ENCODE measurements at places on chromosomes 3 and 15. TPM values are rescaled to one million over a fixed set of nuclear protein-coding genes. Genes with fewer than 3 reads are reported as not detected.

GRCh38 chr3:24682141-24682547, 187.5 kb upstream of the THRB start:
- no peak for DNase-seq

- no peak for DNase-seq
Measured at GRCh38 chr3:16587681-16588060, 17.6 kb downstream of the DAZL start.

DNA sequence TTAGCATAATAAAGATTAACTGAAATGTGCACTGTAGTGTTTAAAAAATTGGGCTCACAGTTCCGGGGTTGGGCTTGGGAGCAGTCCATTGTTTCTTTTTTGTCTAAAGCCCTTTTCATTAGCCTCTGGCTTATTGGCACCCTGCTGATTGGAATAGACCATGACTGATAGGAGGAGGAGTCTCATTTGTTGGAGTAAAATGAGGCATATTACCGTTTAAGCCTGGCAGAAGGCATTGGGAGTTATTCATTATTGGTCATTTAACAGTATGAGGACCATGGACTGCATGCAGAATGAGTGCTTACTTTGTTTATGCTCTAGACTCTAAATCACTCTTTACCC, 139.0 kb upstream of the CGNL1 start:
- DNase-seq = no peak

DNA sequence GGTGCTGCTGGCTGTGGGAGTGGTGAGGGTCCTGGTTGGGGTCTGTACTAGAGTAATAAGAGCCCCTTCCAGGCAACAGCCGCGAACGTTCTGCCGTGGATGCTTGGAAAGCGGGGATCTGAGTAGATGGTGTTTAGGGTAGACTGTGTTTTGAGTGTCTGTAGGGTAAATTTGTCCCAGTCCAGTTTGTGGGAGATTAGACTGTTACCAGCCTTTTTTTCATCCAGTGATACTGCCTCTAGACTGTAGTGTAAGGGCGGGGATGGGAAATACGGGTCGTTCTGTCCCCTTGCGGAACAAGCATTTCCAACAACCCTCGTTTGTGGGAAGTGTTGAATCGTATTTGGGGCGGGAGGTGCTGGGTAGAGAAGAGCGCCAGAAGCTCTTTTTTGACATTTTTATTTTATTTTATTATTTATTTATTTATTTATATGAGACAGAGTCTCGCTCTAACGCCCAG, 424 bp downstream of the HAUS2 start:
- no peak for DNase-seq

GRCh38 chr3:119571230-119571629, 8.1 kb upstream of the ADPRH start:
- DNase-seq = no peak

GRCh38 chr3:153551536-153552285, 389.7 kb downstream of the RAP2B start:
- DNase-seq = no peak

GRCh38 chr15:60843482-60843881, 364.5 kb upstream of the ICE2 start:
- no peak for DNase-seq

DNA sequence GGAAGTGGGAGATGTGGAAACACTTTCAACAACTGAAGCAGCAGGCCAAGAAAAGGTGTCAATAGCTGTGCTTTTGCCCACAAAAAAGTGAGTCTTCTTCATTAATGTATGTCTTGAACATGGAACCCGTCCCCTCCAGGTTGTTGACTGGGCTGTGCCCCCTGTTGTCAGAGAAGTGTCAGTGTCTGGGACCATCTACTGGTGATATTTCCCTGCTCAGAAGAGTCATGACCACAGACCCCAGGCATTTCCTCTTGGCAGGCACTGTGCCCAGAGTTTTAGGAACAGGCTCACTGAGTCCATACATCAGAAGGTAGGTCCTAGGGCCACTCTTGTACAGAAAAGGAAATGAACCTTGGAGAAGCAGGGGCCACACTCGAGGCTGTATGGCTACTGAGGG, 54.8 kb upstream of the LARS2 start:
- DNase-seq = no peak

DNA sequence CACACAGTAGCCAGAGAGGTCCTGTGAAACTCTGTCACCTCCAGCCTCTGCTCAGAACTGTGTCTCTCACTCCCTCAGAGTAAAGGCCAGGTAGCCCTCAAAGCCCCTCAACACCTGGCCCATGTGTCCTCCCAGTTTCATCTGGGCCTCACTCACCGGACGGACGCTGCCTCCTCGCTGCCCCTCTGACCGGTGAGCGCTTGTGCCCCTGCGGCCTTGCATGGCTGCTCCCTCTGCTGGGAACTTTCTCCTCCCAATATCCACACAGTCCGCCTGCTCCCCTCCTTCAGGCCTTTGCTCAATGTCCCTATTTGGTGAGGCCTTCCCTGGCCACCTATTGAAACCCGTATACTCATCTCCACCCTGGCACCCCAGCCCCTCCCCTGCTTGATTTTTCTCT, 36.8 kb upstream of the TRH start:
- DNase-seq = no peak

DNA sequence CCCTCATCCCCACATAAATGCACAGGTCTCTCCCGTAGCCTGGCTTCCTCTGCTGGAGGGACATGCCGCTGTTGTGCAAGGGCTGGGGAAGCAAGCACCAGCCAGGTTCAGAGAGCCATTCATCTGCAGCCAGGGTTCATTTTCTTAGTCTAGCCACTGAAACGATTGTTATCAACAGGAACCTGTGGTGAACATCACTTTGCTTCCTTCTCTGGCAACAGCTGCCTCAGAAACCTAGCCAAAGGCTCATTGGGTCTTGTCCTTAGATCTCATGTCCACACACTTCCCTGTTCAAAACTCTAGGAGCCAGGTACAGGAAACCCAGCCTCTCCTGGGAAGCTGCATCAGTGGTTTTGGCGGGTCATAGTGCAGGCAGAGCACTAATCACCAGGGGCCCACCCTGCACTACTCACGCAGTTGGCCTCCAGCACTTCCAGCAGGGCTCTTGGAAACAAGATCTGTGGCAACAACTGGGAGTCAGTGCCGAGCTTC, 47.0 kb downstream of the OXNAD1 start:
- no peak for DNase-seq

The SKOR1 gene
- 0.34 TPM for total RNA-seq

The CCRL2 gene
- total RNA-seq = 1.2 TPM

The COL7A1 gene
- 8.3 TPM for total RNA-seq

The ST8SIA2 gene
- not detected for total RNA-seq

The CPLX3 gene
- total RNA-seq = not detected

The NANOGP8 gene
- 0.97 TPM for total RNA-seq

The EFHB gene
- total RNA-seq = 9.2 TPM

The POU1F1 gene
- not detected for total RNA-seq

Measured in ovary (tissue), 10 donors.